KG1 (cell line): ENCODE measurements at places on chromosomes 4 and X.

DNA sequence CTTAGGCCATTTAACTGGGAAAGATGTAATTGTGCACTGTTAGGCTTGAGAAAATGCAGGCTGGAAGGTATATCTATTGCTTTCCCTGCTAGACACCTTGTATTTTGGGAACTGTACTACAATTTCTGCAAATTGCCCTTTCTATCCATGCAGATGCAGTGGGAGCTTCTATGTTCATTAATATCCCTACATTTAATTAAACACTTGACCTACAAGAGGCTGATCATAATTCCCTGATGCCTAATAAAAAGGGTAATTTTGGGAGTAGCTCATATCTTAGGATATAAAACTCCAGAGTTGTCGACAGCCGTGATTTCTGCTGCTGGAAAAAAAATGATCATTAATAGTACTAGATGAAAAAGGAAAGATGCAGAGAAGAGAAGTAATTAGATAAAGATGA, 19.7 kb downstream of the DTHD1 start:
- DNase-seq, result no peak

- DNase-seq, result no peak
These were observed 349.6 kb downstream of the GPAT3 start for GRCh38 chr4:83885256-83886182.

DNA sequence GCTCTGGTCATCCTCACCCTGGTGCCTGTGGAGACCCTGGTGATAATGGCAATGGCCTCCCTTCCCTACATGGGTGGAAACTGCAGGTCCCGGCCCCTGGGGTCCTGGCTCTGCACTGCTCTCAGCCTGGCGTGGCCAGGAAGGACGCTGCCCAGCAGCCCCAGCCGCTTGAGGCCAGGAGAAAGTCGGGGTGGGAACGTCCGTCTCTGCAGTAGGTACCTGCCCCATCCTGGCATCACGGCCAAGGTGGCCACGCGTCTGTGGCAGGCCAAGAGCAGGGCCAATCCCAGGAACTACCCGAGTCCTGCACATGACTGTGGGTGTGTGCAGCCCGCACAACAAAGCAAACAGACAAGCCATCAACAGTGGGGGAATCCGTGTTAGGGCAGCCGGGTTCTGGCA, 33.8 kb downstream of the FGFRL1 start:
- no peak for DNase-seq

- no peak for DNase-seq
These were observed 17.1 kb upstream of the BEX4 start for GRCh38 chrX:103197721-103198306.

- DNase-seq, result no peak
These were observed 144.9 kb downstream of the GPM6A start for GRCh38 chr4:175667122-175667521.

- DNase-seq, result no peak
These were observed 79.4 kb upstream of the HELT start for GRCh38 chr4:184938871-184939270.

DNA sequence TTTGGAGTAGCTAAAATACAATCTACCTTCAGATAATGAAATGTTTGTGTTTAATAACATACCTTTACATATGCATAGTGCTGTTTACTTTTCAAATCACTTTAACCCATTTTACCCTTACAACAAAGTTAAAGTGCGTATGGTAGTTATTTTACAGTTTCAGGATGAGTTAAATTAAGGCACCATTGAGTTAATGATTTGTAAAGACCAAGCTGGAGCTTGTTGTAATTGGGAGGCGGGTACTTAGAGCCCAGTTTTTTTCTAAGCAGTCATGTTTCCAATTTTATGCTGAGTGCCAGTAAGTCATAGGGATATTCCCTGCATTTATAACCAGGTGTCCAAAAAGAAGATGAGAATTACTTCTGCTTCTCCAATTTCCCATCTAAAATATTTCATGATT, 84.2 kb upstream of the NRK start:
- no peak for DNase-seq

DNA sequence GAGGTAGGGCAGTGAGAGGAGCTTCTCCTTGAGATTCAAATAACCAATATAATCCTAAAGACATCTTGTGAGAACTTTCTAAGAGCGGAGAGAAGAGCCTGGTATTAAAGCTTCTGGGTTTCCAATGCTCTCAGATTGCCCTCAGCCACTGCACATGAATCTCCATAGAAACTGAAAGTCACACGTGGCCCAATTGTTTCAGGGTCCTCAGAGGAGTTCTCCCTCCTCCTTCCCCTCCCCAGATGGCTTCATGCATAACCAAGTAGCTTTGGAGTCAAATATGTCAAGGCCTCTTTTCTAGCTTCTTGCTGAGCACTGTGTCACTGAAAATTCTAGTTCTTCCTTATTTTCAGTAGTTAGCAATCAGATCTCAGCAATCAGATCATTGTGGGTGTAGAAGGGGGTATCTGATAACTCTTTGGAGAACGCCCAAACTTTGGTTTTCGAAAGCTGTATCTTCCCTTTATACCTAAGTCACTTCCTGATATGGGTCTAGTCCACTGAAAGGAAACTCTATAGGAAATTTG, 2.2 kb downstream of the BTK start:
- no peak for DNase-seq

DNA sequence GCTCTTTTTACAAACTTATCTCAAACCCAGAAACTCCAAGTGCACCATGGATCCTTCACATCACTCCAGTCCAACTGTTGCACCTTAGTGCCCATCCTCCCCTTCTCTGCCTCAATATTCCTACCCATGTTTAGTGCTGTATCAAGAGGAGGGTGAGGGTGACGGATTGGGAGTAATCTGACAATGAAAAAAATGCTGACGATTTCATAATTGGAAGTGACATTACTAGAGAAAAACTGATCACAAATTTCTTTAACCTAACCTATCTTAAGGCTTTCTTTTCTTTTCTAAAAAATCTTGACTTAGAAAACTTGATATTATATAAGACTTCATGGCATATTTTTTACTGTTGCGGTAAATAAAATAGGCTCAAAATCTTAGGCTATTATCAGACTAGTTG, 1.5 kb upstream of the DCAF12L2 start:
- no peak for DNase-seq

DNA sequence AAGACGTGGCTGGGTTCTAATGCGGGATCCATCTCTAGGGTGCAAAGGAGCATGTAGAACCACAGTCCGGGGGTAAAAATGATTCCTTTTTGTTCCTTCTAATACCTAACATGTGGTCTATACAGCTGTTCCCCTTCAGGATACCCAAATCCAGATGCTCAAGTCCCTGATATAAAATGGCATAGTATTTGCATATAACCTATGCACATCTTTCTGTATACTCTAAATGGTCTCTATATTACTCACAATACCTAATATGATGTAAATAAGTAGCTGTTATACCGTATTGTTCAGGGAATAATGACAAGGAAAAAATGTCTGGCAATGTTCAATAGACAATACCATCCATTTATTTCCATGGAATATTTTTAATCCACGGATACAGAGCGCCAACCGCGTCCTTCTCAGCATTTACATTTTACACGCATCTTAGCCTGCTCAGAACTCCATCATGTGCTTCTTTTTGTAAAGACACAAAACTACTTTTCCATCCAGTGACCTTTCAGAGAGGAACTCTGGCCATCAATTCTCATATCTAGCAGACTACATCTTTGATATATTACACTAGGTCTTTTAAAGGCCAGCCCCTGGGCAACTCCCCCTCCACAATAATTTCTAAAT, 31.9 kb downstream of the ACSL1 start:
- DNase-seq, result no peak

DNA sequence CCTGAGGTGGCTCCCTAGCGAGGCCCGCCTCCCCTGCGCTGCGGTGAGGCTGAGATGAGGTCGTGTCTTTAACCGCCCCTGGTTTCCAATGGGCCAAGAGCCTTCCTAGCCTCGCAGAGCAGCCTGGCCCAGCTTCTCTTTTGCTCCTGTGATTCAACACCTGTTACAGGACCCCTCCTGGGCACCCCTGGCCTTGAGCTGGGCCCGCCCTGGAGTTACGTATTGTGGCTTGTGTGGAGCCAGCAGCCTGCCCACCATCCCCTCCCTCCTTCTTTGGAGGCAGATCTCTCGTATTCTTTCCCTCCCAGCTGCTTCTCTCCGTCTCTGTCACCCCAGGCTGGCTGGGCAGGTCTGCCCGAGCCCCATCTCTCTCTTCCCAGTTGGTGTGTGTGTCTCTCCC, 19.3 kb upstream of the UBA1 start:
- no peak for DNase-seq

DNA sequence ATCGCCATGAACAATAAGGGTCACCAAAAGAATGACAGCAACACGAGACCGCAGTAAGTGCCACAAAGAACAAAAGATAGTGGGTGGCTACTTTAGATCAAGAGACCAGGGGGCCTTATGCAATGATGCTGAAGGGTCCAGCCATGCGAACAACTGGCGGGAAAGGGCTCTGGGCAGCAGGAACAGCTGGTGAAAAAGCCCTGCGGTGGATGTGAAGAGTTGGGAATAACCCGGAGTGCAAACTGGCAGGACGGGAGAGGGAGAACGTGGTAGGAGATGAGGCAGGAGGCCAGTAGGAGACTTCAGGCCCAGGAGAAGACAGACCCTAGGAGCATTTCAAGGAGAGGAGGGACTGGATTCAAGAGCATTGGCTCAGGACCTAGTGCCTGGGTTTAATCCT, 120.2 kb downstream of the AFAP1 start:
- DNase-seq, result no peak

- no peak for DNase-seq
These were observed 405.9 kb downstream of the ADGRL3 start for GRCh38 chr4:61605984-61606383.

DNA sequence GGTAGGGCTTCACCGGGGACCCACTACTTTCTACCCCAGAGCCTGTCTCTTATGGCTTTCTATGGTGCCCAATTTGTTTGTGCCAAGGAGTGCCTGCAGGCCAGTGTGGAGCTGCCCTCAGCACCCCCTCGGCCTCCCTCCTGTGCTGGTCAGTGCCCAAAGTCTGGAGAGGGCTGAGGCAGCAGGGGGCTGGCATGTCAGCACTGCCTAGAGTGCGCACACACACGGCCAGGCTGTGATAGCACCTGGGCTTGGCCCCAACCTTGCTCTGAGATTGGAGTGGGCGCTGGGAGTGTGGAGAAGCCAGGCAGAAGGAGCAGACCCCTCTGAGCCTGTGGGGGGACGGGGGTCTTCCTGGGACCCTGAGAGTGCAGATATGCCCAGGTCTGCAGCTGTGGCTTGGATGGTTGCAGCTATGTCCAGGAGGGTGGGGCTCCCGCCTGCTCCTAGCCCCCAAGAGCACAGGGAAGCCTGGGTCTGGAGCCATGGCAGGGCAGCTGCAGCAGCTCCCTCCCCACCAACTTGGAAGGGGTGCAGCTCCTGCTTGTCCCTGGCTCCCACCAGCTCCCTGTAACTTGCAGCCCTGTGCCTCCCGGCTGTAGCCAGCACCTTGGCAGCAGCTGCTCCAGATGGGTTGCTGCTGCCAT, 46.3 kb downstream of the GAGE1 start:
- DNase-seq, result no peak

DNA sequence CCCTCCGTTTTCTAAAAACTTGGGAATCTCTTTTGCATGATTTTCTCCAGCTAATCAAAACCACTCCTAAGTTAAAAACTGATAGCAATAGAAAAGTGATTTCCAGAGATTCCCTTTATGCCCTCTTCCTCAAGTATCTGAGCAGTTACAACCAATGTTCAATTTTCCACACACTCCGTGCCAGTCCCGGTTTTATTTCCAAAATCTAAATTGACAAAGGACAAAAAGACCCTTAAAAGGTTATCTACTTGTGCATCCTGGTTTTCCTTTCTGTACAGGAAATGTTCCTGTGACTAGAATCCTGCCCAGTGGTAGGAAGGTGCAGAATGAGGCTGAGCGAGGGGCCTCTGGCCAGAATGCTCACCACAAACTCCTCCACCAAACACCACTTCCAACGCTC, 1.3 kb downstream of the SFRP2 start:
- DNase-seq, result no peak

- no peak for DNase-seq
These were observed 16.5 kb upstream of the MXRA5 start for GRCh38 chrX:3362956-3363355.

DNA sequence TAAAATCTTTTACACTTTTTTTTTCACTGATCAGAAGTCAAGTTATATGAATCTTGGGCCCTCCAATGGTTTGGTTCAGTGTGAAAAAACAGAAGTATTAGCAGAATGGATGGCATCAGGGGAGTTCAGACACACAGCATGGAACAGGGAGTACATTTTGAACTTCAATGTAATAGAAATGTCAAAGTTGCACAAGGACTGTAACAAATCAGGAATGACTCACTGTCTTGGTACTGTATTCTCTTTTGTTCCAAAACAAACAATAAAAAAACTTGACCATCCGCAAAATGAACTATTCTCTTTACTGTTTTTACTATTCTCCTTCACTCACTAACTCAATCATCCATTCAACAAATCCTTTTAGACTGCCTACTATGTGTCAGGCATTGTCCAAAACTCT, 401.0 kb downstream of the FSTL5 start:
- no peak for DNase-seq

GRCh38 chr4:24846716-24847115, 51.3 kb downstream of the SOD3 start:
- DNase-seq, result no peak

- no peak for DNase-seq
These were observed 142.5 kb upstream of the MED14 start for GRCh38 chrX:40877887-40878286.

DNA sequence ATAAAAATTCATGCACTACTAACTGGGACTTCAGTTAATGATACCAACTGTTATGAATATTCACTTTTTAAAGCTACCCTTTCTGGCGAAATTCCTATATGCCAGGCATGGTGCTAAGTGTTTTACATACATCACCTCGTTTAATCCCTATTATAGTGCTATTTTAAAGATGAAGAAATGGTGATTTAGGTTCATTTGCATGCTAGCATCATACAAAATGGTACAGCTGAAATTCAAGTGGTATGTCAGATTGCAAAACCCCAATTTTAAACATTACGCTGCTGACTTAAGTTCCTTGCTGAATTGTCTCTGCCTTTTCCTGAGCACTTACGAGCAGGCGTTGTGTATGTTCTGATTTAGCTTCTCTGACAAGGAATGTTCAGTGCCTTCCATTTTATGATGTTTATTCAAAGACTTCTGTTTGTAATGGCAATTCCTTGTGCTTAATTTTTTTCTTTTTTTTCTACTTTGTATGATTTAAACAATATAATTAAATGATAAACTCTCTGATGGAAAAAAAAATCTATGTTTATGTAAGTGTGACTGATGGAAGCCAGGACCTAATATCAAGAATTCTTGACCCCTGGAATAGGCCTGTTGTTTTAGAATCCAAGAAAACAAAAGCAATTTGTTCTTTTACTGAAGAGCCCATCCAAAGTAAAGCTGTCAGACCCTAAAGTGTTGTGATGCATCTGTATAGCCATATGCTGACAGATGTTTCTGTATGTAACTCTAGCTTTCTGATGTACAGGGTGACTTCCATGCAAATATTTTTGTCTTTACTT, 148.1 kb downstream of the PCDH7 start:
- DNase-seq, result no peak
